ENCODE measurements at places on chromosomes 13 and 19.

DNA sequence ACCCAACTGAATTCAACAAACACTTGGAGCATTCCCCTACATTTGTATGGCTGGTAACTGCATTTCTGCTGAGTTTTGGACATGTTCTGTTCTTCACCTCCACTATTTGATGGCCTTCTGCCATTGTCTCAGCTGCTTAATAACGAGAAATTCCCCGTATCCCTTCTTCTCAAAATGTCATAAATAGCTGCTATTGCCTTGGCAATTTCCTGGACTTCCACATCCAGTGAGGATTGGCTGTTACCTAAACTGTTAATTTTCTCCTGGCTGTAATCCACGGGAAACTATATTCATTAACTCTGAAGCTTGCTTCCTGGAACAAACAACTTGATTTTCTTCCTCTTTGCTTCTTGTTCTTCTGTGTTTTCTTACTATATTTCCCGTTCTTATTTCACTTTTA, 69.5 kb upstream of the TDRD3 start:
- DNase-seq = no peak

DNA sequence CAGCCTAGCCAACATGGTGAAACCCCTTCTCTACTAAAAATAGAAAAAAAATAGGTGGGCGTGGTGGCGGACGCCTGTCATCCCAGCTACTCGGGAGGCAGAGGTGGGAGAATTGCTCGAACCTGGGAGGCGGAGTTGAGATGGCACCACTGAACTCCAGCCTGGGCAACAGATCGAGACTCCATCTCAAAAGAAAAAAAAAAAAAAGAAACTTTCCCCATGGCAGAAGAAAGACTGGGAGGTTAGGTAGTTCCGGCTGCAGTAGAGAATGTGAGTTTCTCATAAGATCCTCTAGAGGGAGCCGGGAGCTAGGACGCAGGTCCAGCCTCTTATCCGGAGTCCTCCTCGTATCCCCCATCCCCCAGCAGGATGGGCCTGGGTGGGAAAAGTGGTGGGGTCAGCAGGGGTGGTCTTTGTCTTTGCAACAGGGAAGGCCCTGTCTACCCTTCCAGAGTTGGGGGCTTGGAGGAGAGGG, 13.2 kb upstream of the CREB3L3 start:
- no peak for DNase-seq

GRCh38 chr13:78521091-78521490, 82.3 kb downstream of the POU4F1 start:
- no peak for DNase-seq

DNA sequence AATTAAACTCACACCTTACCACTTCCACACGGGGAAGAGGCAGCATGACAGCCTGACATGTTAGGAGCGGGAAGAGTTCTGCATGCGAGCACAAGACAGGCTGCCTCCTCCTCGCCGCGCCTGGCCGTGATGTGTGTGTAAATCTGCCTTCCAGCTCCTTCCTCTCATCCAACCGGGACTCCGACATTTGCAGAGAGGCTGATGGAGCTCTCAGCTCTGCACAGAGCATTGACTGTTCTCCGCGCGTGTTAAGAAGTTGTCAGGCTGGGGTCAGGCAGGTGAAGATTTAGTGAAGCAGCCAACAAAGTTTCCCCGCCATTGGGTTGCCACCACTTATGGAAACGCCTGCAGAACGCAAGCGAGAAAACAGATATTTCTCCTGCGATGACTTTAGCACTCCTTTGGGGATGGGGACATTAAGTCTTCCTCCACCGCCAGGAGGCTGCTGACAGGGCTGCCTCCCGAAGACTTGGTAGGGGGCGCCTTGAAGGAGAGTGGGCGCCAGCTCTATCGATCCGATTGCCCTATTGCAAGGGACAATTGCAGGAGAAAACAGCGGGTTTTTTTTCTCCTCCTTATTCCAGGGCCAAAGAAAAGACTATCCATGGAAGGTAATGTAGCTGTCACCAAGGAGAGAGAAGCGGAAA, 213.9 kb upstream of the TSHZ3 start:
- DNase-seq = no peak

DNA sequence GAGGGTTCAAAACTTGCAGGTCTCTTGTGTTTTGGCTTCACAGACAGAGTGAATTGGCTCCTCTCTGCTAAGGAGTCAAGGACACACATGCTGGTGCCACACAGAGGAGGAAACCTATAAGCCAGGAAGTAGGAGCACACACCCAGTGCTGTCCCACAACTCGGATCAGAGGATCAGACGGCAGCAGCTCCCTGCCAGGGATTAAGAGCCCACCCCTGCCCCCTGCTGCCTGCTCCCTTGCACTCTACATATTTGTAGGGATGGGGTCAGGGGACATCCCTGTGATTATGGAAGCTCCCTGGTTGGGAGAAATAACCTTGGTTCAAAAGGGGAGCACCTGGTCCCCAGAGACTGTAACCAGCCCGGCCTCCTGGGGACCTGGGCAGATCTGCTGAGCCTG, 77.5 kb upstream of the CLDN10 start:
- no peak for DNase-seq

- DNase-seq = no peak
These were observed 79.8 kb upstream of the FLT1 start for GRCh38 chr13:28574617-28575142.

GRCh38 chr13:69180034-69180433, 927.6 kb upstream of the ATXN8OS start:
- DNase-seq = no peak

DNA sequence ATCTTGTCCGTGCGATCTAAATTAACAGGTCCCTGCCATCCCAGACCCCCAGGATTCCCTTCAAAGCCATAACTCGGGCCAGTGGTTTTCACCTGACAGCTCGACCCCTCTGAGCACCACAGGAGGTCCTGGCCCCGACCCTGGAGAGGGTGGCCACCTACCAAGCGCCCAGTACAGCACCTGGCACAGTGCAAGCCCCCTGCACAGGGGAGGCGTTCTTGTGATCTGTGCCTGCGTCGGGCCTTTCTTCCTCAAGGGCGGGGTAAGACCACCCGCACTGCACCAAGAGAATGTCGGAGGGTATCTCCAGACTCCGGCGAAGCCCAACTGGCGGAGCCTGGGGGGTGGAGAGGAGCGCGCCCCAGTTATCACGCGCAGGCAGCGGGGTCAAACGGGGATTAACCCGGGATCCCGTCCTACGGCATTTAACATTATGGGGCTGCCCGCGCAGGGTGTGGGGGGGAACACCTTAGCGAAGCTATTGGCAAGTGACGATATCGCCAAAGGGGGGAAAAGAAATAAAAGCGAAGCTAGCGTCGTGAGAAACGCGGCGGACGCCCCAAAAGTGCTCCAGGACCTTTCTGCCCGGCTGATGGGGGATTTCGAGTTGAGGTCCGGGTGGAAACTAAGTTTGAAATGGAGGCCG, 1.3 kb upstream of the HNRNPL start:
- no peak for DNase-seq

Measured in stimulated activated CD8-positive, alpha-beta memory T cell treated with anti-CD3 and anti-CD28 coated beads, Interleukin-7, amount 100 ng/mL, for 24 hours (primary cell).